ENCODE measurements at places on chromosomes 4 and X.

GRCh38 chr4:126766241-126766640 lies 866.5 kb upstream of the INTU start:
- DNase-seq: no peak

DNA sequence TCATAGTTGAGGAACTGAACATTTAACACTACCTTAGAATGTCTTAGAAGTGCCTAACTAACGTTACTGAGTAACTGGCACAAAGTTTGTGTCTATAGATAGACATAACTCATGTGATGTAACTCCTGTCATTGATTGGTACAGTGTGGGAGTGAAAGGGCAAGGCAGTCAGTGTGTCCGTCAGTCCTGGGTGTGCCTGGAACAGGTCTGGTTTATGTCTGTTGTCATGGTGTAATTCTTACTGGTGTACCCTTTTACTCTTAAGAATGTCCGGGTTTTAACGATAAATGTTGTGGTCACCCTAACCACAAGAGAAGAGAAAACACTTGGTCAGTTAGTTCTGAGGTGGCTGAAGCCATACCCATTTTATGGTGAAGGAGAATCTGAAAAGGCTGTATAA lies 93.1 kb upstream of the ESX1 start:
- no peak for DNase-seq

GRCh38 chrX:20361890-20362262 lies 95.2 kb upstream of the RPS6KA3 start:
- no peak for DNase-seq

GRCh38 chr4:95638920-95639501 lies 90.2 kb upstream of the UNC5C start:
- DNase-seq: no peak

DNA sequence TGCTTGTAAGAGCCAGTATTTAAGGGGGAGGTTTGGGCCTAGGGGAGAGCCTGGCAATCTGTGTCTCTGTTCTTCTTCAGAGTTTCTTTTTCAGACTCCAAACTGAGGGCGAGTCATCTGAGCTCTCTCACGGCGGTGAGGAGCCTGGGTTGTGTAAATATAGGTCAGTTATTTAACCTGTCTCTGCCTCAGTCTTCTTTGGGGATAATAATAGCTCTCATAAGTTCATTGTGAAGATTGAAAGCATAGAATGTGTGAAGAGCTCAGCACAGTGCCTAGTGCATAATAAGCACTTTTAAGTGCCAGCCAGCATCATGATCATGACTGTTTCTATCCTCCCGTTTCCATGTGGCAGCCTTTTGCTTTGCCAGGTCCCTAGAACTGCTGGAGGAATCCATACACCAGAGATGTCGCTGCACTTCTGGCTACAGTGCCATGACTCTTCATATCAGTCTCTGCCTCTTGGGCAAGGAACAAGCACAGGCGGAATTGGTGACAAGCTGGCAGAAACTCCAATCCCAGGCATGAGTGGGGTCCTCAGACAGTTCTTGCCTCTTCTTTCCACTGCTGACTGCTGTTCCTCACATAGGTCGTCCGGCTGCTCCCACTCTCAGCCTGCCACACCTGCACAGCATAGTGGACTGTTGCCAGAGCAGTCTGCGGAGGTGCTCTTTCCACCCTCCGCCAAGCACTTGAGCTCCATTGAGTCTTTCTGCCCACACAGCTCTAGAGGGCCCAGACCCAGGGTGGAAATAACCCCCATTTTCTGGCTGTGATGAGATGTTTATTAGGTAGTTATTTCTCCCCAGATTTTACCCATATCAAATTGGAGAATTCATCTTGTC lies 103.7 kb upstream of the MAML3 start:
- no peak for DNase-seq

DNA sequence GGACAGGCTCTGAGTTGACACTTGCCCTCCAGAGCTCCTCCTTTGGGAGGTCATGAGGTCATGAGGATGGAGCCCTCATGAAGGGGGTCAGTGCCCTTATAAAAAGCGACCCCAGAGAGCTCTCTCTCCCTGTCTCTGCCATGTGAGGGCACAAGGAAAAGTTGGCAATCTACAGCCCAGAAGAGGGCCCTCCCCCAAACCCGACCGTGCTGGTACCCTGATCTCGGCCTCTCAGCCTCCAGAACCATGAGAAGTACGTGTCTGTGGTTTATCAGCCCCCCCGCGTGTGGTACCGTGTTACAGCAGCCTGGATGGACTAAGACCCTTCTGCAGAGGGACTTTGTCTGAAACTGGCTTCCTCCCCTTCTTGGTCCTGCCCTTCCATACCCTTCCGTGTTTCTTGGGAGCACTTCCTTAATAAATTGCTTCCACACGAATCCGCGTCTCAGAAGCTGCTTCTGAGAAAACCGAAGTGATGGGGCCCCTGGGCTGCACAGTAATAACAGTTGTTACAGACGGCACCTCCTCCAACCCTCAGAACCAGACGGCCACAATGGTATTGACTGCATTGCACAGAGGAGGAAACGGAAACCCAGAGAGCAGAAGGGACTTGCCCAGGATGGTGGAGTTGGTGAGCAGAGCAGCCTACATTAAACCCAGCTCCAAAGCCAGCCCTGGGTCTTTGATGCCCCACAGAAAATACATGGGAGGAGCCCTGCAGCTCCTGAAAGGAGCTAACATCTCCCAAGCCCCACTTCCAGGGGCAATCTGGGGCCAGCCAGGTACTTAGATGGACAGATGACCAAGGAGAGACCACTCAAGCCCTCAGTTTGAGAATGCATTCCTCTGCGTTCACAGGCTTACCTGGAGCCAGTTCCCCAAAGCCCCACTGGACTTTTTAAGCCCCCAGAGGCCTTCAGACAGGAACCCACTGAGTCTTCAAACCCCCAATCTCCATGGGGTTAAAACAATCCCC lies 242.7 kb downstream of the BCOR start:
- no peak for DNase-seq

DNA sequence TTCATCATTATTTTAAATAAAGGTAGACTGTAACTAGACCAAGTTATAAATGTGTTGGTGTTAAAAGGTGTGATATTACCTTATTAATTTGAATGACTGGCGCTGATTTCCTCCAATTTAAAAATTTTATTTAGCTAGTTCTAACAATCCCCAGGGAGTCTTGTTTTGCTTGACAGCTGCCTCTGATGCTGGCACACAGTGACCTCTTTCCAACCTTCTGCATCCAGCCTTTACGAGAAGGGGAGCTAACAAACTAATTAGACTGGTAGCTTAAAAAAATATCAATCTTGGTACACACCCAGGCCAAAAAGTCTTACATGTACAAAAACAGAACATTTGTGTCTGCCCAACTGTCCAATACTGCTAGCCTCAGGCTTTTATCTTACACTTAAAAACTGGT lies 51.8 kb upstream of the ENPEP start:
- no peak for DNase-seq

DNA sequence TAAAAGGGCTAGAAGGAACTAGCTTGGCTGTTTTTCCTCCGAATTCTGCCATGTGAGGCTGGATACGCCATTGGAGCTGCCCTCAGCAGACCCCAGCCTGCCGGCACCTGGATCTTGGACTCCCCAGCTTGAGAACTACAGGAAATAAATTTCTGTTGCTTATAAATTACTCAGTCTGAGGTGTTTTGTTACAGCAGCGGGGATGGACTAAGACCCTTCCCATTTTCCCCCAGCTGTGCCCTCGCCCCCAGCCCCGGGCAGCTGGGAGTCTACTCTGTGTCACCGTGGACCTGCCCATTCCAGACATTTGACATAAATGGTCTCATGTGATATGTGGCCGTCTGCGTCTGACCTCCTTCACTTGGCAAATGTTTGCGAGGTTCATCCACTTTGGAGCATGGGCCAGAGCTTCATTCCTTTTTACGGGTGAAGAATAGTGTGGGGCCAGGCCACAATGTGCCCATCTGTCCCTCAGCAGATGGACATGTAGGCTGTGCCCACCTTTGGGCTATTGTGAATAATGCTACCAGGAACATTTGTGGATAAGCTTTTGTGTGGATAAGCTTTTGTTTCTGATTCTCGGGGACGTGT lies 30.7 kb upstream of the SPON2 start:
- no peak for DNase-seq

DNA sequence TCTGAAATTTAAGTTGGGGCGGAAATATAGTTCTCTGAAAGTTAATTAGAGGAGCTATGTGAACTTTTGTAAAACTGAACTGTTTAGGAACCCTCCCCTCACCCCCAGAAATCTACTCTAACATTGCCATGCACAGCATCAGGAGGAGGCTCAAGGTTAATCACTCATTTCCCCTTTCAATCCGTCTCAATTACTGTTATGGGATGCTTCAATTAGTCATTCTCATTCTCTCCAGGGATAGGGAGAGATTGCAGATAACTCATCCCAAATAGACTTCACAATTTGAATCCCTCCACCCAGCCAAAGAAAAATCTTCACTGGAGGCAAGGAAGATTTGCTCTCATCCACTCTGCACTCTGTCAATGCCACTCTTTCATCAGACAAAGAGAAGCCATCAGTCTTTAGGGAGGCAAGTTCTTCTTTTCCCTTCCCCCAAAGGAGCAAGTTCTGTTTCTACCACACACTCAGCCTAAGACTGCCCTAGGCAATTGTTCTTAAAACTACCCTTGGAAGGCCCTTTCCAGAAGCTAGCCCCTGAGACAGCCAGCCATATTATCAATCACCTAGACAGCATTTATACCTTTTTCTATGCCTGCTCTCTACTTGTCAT lies 140.4 kb downstream of the SLC10A7 start:
- DNase-seq: no peak

DNA sequence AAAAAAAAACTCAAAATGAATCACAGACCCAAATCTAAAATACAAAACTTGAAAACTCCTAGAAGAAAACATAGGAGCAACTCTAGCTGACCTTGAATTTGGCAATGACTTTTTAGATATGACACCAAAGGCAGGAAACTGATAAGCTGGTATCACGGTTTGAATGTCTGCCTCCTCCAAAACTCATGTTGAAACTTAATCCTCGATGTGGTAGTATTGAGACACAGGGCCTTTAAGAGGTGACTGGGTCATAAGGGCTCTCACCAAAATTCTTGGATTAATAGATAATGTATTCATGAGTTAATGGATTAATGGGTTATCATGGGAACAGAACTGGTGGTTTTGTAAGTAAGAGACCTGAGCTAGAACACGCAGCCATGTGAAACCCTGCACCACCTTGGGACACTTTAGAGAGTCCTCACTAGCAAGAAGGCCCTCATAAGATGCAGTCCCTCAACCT lies 40.5 kb downstream of the FRYL start:
- DNase-seq: no peak

GRCh38 chr4:124536946-124537345 lies 175.6 kb downstream of the ANKRD50 start:
- no peak for DNase-seq

DNA sequence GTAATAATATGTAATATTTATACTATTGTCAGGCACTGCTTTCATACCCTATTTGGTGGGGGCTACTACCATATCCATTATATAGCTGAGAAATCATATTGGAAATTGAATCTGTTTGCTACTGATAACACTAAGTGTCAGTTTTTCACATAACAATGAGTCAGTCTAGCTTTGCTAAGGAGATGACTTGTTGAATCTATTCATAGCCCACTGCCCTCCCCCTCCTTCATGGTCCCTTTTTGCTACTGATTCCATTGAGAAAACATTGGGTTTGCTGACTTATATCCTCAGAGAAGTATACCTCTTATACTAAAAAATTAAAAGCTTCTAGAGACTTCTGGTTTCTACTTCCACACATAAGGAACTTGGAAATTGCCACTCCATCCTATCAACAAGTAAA lies 1898.4 kb downstream of the STIM2 start:
- DNase-seq: no peak

- DNase-seq: no peak
These were observed 3.0 kb upstream of the ZFP92 start for GRCh38 chrX:153408221-153408721.

DNA sequence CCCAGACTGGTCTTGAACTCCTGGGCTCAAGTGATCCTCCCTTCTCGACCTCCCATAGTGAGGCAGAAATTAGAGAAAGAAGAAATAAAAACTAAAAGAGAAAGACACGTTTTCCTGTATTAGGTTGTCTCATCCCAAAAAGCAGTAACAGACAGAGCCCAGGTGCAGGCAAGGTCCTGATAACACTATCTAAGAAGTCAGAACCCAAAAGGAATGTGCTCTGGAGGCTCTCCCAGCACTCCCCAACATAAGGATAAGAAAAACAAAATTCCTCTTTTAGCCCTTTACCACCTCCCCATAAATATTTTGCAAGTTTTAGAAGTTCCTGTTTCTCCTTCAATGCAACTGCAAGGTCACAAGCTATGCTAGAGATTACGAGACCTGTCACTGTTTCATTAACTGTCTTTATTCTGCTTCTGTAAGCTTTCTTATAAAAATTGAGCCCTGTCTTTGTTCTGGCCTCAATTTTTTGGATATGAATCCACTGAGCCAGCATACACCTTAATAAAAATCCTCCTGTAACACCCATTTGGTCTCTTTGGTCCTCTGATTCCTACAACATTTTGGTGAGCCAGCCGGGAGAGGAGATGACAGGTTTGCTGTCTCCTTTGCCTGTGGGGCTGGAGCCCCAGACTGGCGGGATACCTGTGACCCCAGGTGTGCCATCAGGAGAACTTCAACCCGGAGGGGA lies 25.9 kb downstream of the LIAS start:
- DNase-seq: no peak

DNA sequence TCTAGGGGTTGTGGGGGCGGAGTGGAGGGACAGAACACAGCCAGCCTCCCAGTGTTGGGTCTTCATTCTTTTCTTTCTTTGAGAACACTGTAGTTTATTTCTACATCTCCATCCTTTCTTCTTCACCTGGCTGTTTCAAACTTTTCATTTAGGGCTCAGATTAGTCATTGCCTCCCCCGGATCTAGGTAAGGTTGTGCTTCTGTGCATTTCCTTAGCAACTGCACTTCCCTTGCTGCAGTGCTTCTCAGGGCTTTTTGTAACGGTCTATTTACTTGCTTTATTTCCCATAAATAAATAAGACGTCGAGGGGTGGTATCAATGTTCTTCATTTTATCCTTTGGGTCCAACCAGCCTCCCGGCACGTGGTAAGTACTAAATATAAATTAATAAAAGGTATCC lies 31.3 kb downstream of the ADGRL3 start:
- DNase-seq: no peak

Data from COR-L47 (cell line).